ENCODE measurements at places on chromosomes 1 and 21. TPM values are rescaled to one million over a fixed set of nuclear protein-coding genes. Genes with fewer than 3 reads are reported as not detected.

Gene RIPPLY3
- not detected for total RNA-seq

Gene MANEAL
- total RNA-seq = 2.6 TPM

Gene PANK4
- total RNA-seq = 72.2 TPM

Gene ETV3L
- total RNA-seq = not detected

Gene WNT3A
- total RNA-seq = not detected

Gene FLG2
- total RNA-seq = not detected

Gene FNDC10
- 3.1 TPM for total RNA-seq

Gene CYB5RL
- 14.5 TPM for total RNA-seq

Gene CHIA
- total RNA-seq = not detected

Gene SHISAL2A
- 5.7 TPM for total RNA-seq

Gene UROD
- total RNA-seq = 68.5 TPM

Gene PLPPR5
- total RNA-seq = not detected

Gene PALMD
- not detected for total RNA-seq

GRCh38 chr1:54927472-54928240 is 40.7 kb upstream of the DHCR24 start:
- DNase-seq = no peak

DNA sequence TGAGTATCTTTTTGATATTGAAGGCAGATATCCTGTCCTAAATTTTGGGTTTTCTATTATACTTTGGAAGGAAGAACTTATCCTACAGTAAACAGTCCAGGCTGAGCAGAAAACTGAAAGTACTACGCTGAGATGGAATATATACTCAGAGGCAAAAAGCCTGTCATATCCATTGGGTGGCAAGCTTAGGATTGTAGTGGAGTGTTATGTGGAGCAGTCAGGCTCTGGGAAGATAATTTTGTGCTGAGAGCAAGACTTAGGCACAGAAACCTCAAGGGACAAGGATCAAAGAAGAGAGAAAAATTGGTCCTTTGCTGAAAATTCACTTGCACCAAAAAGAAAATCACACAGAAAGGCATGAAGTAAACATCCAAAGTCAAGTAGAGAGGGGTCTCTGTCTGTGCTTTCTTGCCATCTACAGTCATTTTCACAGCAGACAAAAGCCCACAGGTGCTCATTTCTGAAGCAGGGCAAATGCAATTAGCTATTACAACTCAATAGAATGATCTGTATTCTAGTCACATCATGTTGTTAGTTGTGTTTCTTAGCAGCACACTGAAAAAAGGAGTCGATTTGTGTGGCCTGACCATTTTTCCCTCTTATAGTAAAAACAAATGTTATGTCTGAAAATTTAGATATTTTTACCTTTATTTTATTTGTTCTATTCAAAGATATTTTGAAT is 38.5 kb downstream of the CRB1 start:
- DNase-seq = no peak

DNA sequence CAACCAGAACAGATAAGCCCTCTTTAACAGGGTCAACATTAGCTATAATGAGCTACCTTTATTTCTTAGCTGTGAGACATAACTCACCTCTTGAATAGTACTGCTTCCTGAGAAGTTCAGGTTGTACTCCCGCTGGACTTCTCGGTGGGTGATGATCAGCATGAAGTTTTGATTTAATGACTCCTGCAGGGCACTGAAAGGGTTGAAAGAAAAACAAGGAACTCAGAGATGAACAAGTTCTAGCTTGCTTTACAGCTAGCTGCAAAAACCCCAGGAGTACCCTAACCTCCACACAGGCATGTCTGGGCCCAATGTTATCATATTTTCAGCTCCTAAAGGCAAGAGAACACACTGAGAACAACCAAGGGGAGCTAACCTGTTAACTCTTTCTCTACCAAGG is 254.4 kb downstream of the FAF1 start:
- DNase-seq = no peak

DNA sequence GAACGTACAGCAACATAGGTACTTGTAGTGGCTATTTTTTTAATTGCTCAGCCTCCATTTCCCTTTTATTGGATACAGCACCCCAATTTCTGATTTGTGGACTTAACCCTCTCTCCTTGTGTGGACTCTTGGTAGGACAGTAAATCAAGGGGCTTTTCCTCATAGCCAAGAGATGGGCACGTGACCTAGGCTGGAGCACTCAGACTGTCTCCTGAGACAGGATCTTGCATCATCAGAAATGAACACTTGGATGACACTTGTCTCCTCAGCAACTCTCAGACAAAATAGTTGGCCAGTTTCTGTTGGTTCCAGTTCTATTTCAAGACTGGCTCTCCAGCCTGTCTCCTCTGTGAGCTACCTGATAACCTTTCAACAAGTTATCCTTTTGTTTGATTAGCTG is 112.9 kb upstream of the ZNF678 start:
- DNase-seq = no peak

DNA sequence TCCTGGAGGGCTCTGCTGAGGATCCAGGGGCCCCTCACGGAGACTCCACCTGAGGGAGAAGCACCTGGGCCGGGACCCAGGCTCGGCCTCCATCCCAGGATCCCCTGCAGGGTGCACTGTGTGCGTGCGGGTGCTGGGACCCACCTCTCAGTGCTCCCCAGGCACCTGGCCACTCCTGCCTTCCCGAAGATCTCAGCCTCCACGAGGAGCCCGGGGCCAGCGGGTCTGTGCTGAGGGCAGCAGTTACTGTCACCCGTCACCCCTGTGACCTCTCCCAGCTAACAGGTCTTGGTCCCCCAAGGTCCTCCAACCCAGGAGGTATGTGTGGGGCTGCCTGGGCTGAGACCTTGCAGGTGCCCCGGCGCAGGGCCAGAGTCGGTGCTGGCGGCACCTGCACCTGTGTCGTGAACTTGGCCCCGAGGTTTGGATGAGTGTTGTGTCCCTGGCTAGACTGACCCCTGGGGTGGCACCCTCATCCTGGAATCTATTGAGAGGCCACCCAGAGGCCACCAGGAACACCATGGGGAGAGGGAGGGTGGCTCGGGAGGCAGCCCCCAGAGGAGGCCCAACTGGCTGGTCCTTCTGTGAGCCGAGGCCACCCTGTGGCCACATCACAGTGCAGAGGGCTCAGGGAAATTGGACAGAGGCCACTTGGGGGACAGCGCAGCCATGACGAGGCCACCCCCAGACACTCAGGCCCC is 17.7 kb downstream of the MORN1 start:
- DNase-seq = no peak

DNA sequence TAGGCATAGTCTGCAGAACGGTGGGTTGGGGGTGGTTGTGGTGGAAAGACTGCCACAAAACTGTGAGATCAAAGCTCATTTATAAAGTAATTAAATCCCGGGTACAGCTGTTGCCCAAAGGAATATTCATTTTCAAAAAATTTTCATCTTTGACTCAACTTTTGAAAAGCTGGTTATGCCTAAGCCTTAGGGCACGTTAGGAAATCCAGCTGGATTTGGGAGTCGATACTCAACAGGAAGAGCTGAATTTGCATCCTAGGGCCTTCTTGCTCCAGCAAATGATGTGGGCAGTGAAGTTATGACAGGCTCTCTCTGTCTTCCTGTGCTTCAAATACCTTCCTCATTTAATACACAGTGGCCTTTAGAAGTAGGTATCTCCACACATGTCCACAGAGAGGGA is 31.7 kb downstream of the ZP4 start:
- no peak for DNase-seq

DNA sequence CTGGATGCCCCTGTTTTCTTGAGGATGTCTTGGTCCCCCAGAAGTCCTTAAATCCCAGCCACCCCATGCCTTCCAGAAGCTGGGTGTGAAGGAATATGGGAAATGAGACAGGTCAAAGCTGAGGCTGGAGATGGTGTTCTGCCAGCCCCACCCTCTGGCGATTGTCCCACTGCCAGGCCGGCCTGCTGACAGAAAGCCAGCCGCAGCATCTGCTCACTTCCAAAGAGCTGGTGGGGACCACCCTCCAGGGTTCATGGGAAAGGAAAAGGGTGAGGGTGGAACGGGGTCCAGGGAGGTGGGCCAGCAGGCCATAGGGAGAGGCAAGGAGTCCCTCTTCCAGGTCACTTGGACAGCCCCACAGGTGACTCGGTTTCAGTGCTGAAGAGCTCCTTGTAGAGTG is 1.9 kb upstream of the LINGO4 start:
- DNase-seq = no peak

DNA sequence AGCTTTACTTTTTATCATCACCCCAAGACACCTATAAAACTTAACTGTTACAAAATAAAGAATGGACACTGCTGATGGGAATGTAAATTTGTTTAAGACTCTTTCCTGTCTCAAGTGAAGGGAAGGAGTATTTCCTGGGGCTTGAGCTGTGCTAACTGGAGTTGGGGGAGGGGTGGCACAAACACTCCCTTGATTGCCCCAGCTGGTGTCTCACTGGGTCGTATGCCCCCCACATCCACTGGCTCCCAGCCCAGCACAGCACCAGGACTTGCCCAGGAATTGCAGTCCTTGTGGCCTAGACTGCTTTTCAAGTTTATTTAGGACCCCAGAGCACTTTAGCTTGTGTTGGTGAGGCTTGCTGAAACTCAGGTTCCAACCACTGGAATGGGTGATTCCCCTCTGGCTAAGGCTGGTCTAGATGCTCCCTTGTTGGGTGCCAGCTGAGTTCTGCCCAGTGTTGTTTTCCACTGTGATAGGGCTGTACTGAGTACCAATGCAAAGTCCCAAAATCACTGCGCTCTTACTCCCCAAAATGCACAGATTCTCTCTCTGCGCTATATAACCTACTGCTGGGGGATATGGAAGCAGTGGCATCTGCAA is 49.1 kb upstream of the DR1 start:
- DNase-seq = no peak

DNA sequence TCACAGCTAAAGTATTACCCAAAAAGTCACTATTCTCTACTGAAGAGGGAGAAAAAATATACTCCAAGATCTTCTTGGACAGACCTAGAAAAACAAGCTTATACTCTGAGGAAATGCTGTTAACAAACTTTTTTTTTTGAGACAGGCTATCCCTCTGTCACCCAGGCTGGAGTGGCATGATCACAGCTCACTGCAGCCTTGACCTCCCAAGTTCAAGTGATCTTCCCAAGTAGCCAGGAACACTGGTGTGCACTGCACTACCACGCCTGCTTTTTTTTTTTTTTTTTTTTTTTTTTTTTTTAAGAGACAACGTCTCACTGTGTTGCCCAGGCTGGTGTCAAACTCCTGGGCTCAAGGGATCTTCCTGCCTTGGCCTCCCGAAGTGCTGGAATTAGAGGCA is 17.3 kb downstream of the GLRX2 start:
- DNase-seq = no peak

GRCh38 chr21:21000591-21001175 is 2.5 kb downstream of the NCAM2 start:
- no peak for DNase-seq

DNA sequence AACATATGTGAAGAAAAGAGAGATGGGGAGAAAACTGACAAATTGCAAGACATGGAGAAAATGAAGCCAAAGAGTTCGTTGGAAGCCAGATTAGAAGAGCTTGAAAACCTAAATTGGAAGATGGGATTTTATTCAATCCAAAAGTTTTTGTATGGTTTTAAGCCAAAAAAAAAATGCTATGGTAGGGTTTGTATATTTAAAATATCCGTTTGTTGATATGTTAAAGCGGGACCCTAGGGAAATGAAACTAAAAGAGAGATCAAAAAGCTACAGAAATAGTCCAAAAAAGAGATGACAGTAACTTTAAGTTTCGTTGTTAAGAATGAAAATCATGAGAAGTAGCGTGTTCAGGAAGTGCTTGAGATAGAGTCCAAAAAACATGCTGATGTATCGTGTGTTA is 617.7 kb upstream of the ADGRL2 start:
- no peak for DNase-seq

DNA sequence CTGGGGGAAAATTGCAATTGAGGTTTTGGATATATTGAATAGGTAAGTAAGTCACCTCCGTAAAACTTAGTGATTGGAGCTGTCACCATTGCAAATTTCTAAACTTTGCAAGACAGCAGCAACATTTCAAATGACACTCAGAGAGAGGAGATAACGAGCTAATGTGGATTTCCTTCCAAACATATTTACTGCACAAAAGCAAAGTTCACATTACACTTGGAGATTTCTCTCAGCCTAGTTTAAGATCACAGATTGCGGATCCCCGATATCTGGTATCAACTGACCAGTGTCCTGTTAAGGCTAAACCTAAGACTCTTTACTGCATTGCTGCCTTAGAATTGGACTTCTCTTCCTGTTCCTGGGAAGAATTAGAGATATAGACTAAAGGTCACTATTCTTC is 47.5 kb downstream of the ZNF697 start:
- DNase-seq = no peak

GRCh38 chr1:72182859-72183258 is 99.5 kb downstream of the NEGR1 start:
- DNase-seq = no peak

GRCh38 chr1:85325920-85326319 is 49.5 kb upstream of the BCL10 start:
- no peak for DNase-seq

- no peak for DNase-seq
Observed at GRCh38 chr21:16851054-16851453, 661.8 kb upstream of the CXADR start.

GRCh38 chr1:243505986-243506689 is 250.3 kb downstream of the SDCCAG8 start:
- no peak for DNase-seq

All from activated CD8-positive, alpha-beta memory T cell treated with anti-CD3 and anti-CD28 coated beads, Interleukin-2, amount 10 ng/mL, durations not matched to agents 7 days and 5 days (primary cell).